ENCODE measurements at places on chromosomes 2 and 18. TPM values are rescaled to one million over a fixed set of nuclear protein-coding genes. Genes with fewer than 3 reads are reported as not detected.

Gene SAG
- not detected for total RNA-seq

Gene B3GNT7
- 0.43 TPM for total RNA-seq

DNA sequence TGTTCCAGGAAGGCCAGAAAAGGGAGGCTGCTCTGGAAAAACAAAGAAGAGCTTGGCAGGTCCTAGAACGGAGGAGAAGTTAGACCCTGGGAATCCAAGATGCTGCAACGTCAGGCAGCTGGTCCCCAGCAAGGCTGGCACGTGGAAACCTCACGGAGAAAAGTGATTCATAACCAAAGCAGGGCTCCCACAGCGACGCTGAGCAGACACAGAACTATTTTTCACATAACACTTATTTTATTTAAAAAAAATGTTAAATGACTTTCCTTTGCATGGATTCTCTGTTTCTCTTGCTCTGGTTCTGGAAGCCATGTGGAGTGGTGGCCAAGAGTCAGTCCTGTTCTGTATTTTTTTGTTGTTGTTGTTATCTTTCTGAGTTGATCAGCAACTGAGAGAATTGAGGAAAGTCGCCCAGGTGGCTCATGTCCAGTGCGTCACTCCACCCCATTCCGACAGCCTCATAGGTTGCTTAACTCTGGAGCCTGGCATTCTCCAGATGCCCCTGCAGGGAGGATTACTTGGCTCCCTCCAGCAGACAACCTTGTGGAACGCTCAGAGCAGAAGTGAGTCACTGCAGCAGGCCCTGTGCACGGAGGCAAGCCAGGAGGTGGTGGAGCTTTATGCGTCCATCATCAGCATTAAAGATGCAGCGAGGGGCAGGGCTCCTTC lies 229.9 kb upstream of the HDAC4 start:
- DNase-seq: no peak
- H3K4me1 ChIP-seq: no peaks in the 10 kb centered on the region
- H3K36me3 ChIP-seq: no peaks in the 10 kb centered on the region
- H3K4me3 ChIP-seq: no peak overlapping the region
- no peaks in the 10 kb centered on the region for H3K27me3 ChIP-seq

DNA sequence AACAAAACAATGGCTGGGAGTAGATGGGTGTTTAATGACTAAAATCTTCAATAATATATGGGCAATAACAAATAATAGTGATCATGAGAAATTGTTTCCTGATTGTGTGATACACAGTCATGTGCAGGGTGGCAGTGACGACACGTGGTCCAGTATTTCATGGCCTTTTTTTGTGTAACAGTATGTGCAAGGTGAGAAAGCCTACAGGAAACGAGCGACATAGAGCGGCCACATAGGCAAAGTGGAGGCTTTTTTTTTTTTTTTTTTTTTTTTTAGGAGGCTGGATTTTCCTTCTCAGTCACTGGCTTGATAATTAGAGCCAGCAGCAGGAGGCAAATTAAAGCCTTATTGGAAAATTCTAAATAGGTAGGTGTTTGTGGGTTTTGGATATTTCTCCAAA lies 123.7 kb downstream of the MYO3B start:
- no peak for DNase-seq
- H3K36me3 ChIP-seq: no peaks in the 10 kb centered on the region
- no peaks in the 10 kb centered on the region for H3K4me1 ChIP-seq
- no peak overlapping the region for H3K4me3 ChIP-seq
- no peaks in the 10 kb centered on the region for H3K27me3 ChIP-seq

GRCh38 chr2:104434318-104434792 lies 419.6 kb upstream of the POU3F3 start:
- H3K4me1 ChIP-seq: no peaks in the 10 kb centered on the region
- no peak overlapping the region for H3K27ac ChIP-seq
- no peaks in the 10 kb centered on the region for H3K27me3 ChIP-seq
- no peak overlapping the region for H3K4me3 ChIP-seq
- no peak for DNase-seq

GRCh38 chr2:43142921-43143438 lies 83.4 kb downstream of the ZFP36L2 start:
- no peaks in the 10 kb centered on the region for H3K27me3 ChIP-seq
- peak; percentile 49 for DNase-seq
- H3K4me3 ChIP-seq: peak overlapping the region; percentile 27
- peaks cover 65% of the 10 kb centered on the region for H3K4me1 ChIP-seq
- no peaks in the 10 kb centered on the region for H3K36me3 ChIP-seq

GRCh38 chr2:172373766-172374165 lies 53.6 kb upstream of the ITGA6 start:
- no peak overlapping the region for H3K27ac ChIP-seq
- no peak for DNase-seq
- no peaks in the 10 kb centered on the region for H3K36me3 ChIP-seq
- H3K4me1 ChIP-seq: no peaks in the 10 kb centered on the region
- no peaks in the 10 kb centered on the region for H3K27me3 ChIP-seq

GRCh38 chr2:100629309-100629708 lies 66.5 kb downstream of the PDCL3 start:
- no peak overlapping the region for H3K4me3 ChIP-seq
- no peak for DNase-seq
- H3K27ac ChIP-seq: no peak overlapping the region
- H3K4me1 ChIP-seq: peaks cover 14% of the 10 kb centered on the region

GRCh38 chr2:236823041-236823629 lies 253.5 kb downstream of the ACKR3 start:
- H3K27me3 ChIP-seq: no peaks in the 10 kb centered on the region
- H3K36me3 ChIP-seq: no peaks in the 10 kb centered on the region
- no peak overlapping the region for H3K27ac ChIP-seq
- H3K4me1 ChIP-seq: no peaks in the 10 kb centered on the region
- H3K4me3 ChIP-seq: no peak overlapping the region

All from naive thymus-derived CD4-positive, alpha-beta T cell (primary cell).